Esophagus mucosa (tissue), 1 donor: ENCODE measurements at places on chromosomes 16 and 17. TPM values are rescaled to one million over a fixed set of nuclear protein-coding genes. Genes with fewer than 3 reads are reported as not detected.
A peak's percentile ranks its signal among the peaks of the same experiment; 100 is the strongest.

- no peak for ATAC-seq
Observed at GRCh38 chr17:2214047-2214928, 89.3 kb downstream of the SMG6 start.

Gene DNASE1L2
- total RNA-seq, result 0.12 TPM

Gene BANP
- 9.6 TPM for total RNA-seq

DNA sequence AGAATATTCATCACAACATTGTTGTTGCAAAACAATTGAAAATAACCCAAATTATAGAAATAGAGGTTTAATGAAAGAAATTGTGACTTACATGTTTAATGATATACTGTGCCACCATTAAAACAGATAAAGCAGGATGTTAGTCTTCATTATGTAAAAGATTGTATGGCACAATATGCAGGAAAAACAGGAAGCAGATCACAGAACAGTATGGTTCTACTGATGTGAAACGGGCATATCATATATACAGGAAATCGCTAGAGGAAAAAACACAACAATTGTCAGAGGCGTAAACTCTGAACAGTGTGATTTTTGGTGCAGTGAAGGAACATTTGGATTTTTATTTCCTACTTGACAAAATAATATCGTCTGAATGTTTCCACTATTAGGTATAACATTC, 22.0 kb downstream of the OR3A1 start:
- ATAC-seq, result no peak

- ATAC-seq, result peak; percentile 26
Observed at GRCh38 chr16:58123896-58124600, 5.1 kb downstream of the CFAP20 start.

- no peak for ATAC-seq
Observed at GRCh38 chr17:43316522-43317142, 82.2 kb upstream of the ARL4D start.

- no peak for ATAC-seq
Observed at GRCh38 chr16:56966093-56966475, 4.3 kb downstream of the CETP start.

DNA sequence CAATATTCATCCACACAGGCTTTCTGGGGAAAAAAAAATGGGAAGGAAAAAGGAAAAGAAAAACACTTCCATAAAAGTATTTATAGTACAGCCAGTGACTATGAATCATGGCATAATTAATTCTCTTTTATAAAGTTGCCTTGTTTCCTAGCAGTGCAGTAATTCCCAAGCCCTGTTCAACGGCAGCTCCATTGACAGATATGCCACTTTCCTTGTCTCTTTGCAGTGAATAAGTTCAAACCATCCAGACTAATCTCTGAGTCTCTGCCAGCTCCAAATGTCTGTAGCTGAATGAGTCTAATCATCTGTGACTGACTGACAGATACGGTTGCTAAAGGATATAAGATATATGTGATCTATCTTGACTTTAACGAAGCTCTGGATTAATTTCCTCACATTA, 52.9 kb upstream of the KCNJ16 start:
- ATAC-seq, result no peak

DNA sequence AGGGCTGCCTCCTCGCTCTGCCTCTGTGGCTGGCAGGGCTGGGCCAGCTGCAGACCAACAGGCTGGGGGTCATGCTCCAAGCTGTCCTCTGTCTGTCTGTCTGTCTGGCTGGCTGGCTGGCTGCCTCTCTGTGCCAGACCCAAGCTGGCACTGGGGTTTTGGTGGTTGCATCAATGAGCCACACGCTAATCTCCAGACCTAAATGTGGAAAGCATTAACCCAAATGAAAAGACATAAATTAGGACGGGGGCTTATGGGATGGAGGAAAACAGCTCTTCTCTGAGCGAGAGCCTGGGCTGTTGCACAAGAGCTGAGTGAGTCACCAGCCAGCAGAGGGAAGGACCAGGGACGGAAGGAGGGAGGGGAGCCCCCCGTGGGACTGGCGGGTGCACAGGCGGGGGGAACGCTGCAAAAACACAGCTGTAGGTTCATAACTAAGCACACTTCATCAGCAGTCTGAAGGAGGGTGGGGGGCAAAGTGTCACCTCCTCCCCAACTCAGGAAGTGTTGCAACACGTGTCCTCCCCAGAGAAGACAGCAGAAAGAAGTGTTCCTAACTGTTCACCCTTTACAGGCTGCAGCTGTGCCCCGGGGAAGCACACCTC, 83.4 kb downstream of the GAS7 start:
- ATAC-seq, result peak; percentile 63
